ENCODE measurements at places on chromosomes 11 and 22.
A peak's percentile ranks its signal among the peaks of the same experiment; 100 is the strongest.

DNA sequence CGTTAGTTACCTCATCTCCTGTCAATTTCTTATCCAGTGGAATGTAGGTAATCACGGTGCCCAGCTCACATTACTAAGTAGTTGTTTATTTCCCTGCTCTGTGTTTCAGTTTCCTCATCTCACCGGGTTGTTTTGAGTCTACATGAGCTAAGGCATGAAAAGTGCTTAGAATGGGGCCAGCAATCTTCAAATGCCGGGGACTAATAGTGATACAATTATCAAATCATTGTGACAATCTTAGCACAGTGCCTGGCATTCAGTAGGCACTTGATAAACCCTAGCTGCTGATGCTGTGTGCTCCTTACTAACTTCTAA is 53.3 kb upstream of the CD5 start:
- no peak for DNase-seq

- no peak for DNase-seq
Observed at GRCh38 chr11:86490582-86490981, 115.9 kb downstream of the CCDC81 start.

DNA sequence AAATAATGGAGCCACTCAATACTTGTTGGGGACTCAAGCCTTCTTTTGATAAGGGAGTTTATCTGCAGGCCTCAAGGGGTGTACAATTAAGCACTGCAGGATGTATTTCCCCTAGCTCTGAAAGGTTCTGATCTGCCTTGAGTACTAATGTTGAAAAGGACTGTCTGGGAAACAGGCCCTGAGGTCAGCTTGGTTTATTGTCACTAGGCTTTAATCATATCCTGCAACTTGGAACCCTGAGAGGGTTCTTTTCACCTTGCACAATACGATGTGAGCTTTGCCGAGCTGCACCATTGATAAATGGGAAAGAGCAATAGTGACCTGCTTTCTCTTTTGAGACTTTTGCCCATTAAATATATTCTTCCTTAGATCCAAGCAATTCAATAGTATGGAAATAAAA is 31.6 kb upstream of the HORMAD2 start:
- no peak for DNase-seq

- no peak for DNase-seq
Observed at GRCh38 chr11:106990331-106990730, 27.9 kb downstream of the GUCY1A2 start.

GRCh38 chr11:129680907-129681306 is 134.7 kb upstream of the TMEM45B start:
- no peak for DNase-seq

GRCh38 chr22:37817705-37818408 is 5.3 kb upstream of the GALR3 start:
- DNase-seq: no peak

DNA sequence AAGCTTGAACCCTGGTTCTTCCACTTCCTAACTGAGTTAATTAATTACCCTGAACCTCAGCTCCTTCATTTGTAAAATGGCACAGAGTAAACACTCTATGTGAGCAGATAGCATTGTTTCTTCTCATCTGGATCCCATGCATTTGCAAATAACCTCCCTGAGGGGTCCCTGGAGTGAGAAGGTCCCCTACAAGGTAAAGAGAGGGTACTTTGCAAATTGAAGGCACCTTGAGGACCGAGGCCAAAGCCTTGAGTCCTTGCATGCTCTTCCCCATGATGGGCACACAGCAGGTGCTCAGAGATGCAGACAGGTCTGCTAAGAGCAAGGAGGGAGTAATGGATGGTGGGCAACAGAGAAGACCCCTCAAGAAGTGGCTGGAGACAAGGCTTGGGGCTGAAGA is 33.2 kb downstream of the OTOG start:
- no peak for DNase-seq

DNA sequence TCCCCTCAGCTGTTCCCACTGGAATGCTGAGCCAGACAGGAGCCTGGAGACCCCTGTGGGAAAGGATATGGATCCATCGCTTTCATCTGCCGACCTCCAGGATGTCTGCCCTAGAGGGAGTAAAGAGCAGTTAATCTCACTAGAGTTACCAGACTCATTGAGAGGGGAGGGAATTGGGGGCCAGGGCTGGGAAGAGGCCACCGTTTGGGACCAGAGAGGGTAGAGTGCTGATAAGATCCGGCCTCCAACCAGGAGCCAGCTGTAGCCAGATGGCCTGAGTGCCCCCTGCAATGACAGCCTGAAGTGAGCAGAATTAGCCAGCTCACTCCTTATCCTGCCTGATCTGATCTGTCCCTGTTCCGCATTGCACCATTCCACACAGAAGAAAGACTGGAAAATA is 3.7 kb upstream of the APLNR start:
- no peak for DNase-seq

GRCh38 chr11:111910676-111911562 is 651 bp downstream of the CRYAB start:
- no peak for DNase-seq

GRCh38 chr22:46631113-46631512 is 10.9 kb downstream of the GRAMD4 start:
- no peak for DNase-seq

DNA sequence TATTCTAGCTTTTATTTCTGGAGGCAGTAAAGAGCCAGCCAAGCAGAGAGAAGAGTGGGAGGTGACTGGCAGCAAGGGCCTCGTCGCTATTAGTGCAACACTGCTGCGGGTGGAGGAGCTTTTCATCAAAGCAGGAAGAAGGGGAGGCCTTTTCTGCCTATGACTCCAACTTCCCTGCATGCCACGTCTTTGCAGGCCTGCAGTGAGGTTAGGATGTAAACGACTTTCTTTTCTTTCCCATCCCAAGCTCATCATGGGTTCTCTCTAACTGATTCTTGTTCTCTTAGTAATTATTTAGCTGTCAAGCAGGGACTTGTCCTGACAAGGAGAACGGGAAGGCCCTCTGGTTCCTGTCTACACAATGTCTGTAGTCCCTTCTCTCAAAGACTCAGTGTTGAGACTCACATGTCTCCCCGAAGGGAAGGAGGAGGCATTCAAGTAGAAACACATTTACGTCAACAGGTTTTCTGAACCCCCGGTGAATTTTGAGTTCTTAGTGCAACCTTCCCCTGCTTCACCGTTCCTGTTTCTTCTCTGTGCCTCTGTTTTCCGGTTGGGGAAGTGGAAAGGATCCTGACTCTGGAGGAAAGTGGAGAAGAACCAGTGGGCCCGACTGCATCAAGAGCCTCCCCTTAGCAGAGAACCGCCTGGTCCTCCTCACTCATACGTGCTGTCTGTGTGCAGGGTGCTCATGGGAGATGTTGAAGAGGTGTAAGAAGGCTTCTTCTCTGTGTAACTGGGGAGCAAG is 56.9 kb downstream of the PACS1 start:
- peak; percentile 80 for DNase-seq

DNA sequence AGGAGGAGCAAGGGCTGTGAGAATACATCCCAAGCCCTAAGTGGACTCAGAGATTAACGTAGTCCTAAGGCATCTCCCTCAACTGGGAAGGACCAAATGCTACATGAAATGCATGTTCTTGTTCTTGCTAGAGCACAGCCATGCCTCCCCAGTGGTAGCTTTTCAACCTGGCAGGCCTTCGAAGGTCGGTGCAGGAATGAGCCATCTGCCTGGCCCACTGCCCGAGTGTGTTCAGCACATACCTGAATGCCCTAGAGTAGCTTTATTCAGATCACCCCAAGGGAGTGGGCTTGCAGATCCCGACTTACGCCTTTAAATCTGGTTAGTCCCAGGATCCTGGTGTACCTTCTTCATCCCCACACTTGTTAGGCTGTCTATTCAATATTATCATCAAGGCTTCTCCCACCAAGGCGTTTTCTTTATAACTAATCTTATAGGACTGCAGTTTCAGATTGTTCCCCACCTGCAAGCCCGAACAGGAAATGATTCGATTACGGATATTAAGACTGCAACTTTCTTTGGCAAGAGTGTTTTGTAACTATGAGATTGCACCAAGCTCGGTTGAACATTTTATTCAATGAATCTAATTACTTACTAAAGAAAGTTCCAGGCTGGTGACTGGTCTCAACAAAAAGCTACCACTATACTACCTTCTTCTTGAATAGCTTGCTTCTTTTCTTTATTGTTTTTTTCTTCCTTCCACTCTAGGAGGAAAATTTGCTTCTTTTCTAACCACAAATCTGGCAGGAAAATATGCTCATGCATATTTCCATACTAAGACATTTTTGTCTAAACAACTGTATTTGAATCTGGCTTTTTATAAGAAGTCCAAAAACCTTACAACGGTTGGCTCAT is 115.6 kb downstream of the SGSM3 start:
- DNase-seq: no peak

DNA sequence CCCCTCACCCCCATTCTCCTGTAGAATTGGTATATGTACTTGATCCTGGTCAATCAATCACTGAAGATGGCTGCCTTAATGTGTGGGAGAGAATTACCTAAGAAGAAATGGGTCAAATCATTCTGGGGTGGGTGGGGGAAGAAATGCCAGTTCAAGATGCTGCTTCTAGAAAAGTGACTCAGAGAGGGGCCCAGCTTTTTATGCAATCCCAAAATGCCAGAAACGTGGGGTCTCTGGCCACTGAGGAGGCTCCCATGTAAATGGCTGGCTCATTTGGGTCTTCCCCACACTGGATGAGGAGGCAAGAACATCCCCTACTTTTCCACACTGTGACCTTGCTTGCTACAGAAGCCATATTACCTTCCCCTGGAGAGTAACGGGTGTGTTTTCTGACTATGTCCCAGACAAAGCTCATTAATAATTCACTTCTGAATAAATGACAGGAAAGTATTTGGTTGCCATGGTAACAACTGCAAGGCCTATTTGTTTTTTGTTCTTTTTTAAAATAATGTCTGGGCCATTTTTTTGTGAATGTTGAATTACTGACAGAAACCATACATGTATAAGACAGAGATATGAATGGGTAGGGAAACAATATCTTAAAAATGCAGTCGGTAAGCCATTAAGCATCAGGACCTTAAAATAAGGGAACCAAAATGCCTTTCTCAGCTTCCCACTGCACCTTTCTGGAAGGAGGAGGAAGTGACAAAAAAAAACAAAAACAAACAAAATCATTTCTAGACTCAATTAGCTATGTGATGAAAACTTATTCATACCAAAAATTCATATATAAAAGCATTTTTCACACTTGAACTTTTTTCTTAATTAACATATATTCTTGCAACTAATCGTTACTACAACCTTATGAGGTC is 32.0 kb downstream of the SLC1A2 start:
- DNase-seq: no peak

DNA sequence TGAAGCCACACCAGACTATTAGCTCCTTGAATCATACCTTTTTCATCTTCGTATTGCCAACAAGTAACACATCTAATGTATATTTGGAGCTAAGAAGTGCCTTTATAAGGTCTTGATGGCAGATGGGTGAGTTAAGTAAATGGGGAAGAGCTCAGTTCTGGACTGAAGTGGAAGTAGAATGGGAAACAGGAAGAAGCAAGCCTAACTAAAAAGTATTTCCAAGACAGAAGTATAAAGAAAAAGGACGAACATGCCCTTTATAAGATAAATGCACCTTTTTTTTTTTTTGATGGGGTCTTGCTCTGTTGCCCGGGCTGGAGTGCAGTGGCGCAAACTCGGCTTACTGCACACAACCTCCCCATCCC is 14.5 kb downstream of the CRTAM start:
- DNase-seq: no peak

GRCh38 chr11:85307366-85307765 is 319.8 kb downstream of the DLG2 start:
- DNase-seq: no peak

DNA sequence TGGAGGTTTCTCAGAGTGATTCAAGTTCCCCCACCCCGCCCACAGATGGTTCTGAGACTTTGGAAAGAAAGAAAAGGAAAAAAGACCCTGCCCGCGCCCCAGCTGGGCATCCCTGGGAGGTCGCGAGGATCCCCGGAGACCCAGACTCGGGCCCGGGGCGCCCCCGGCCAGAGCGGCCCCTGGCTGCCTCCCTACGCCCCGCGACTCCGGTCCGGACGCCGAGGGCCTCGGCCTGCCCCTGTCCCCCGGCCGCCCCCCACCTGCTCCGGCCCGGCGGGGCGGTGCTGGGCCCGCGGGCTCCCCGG is 2.3 kb upstream of the AIFM3 start:
- no peak for DNase-seq

GRCh38 chr11:120280600-120281051 is 40.7 kb downstream of the POU2F3 start:
- DNase-seq: no peak

DNA sequence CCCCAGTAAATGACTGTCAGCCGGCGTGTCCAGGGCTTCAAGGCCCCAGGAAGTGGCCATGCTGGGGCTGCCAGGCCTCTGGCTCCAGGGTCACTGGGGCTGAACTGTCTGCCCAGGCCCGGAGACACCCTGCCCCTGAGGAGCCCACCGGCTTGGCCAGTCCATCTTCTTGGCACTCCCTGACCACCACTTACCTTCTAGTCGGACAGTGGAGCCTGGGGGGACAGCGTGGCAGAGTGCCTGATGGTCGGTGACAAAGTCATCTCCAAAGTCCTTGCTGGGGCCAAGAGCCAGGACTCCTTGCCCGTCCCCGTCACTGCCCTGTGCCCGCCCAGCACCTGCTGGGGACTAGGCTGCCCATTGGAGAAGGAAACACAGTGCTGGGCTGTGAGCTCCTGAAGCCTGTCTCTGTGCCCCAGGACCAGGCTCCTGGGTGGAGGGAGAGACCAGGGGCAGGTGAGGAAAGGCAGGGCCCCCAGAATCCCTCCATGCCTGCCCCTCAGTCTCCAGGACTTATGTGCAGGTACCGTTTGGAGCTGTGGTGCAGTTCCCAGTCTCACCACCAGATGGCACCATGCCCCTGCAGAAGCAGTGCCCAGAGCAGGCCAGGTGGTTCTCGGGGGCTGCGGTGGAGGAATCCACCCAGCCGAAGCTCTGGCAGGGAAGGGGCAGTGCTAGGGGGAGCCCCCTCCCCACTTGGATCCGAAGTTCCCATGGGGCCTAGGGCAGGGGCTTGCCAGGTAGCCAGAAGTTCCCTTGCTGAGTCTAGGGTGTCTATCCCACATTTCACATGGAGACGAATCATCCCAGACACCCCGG is 6.0 kb upstream of the CCDC188 start:
- DNase-seq: peak; percentile 3

Measured in epithelial cell of prostate (primary cell).